ENCODE measurements at places on chromosomes 12 and 14.

DNA sequence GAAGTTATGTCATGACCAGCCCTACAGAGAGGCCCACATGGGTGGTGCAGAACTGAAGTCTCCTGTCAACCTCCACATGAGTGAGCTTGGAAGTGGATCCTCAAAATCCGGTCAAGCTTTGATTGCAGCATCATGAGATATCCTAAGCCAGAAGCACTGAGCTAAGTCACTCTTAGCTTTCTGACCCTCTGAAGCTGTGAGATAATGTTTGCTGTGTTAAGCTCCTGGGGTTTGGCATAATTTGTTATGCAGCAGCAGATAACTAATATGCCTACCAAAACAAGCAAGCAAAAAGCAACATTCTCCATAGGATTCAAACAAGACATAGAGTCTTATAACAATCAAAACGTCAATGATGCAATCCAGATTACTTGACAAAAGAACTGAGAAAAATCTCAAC is 87.6 kb upstream of the GRIN2B start:
- DNase-seq = no peak

- no peak for DNase-seq
These were observed 45.2 kb upstream of the MYL2 start for GRCh38 chr12:110965574-110965973.

DNA sequence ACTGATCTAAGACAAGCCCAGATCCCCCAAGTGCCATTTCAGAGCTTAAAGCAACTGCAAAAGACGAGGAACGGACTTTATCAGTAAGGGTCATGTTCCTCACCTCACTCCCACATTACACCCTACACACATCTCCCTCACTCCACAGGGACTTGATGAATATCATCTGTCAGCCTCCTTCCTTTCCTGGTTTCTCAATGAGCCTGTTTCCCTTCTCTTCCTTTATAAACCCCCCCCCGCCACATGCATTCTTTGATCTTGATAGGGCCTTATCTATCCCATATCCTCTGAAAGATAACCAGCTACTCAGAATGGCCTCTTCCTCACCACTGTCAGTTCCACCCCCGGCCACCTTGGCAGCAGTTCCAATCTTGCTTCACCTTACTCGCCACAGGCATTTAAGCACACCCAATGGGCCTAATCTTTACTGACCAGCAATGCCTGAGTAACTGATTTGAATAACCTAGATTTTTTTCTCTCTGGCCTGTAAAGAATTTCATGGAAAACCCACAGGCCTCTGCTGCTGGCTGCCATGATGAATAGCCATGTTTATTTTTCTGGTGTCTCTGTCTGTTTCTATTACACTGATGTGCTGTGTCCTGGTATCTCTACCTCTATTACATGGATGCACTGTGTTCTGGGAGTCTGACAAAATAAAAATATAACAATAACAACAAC is 138.7 kb downstream of the PHLDA1 start:
- no peak for DNase-seq

GRCh38 chr14:80358112-80358511 is 146.8 kb upstream of the DIO2 start:
- DNase-seq = no peak

All from 8988T (cell line).